Activated CD8-positive, alpha-beta memory T cell treated with anti-CD3 and anti-CD28 coated beads for 1 hour (primary cell): ENCODE measurements at places on chromosomes 2 and 18.
A peak's percentile ranks its signal among the peaks of the same experiment; 100 is the strongest.

- DNase-seq, result no peak
These were observed 203.0 kb upstream of the EPHA4 start for GRCh38 chr2:221775096-221775495.

GRCh38 chr18:59900222-59901128 lies 679 bp downstream of the PMAIP1 start:
- DNase-seq, result peak; percentile 32

DNA sequence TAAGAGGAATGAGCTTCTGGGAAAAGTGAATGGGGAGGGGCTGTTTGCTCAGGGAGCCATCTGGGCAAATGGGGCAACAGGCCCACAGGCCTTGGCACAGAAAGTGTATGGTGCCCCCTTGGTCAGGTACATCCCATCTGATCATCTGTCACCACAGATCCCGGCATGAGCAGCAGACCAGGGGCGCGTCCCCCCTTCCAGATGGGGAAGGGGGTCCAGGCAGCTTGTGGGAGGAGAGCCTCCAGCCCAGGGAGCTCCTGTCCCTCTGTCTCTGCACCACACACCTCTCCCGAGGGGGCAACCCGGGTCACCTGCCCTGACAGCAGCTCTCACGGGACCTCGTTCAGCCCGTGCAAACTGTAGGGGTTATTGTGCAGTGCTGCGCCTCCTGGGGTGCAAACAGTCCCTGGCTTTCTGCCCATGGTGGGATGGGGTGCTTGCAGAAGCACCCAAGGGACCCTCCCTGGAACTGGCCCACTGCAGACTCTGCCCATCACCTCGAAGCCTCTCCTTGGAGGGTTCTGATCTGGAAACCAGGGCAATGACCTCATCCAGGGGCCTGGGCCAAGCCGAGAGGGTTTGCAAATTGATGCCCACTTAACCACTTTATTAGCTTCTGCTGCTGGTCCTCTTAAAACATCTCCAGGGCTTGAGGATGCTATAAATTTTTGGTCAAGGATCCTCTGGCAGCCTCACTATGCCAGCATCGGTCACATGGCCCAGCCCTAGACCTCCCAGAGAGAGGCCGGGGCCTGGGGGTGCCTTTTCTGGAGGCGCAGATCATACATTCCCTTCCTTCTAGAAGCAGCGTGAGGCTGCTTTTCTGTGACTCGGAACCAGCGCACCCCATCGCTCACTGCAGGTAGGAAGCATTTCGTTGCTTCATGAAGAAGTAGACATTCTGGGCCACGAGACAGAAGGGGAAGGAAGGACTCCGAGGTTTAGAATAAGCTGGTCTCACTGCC lies 7.6 kb upstream of the BOK start:
- no peak for DNase-seq

DNA sequence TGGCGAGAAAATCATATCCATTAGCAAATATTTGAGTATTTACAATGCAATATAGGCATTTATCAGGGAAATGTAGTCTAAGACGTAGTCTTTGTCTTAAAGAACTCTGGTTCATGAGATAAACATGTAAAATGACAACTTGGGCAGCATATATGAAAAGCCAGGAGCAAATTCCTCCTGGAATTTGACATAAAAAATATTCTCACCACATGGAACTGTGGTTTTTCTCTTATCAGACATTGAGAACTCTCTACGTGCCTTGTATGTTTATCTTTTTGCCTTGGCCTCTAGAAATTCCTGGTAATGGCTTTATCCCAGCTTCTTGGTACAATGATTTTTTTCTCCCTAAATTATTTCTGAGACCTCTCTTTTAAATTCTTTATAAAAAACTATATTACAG lies 2.8 kb downstream of the MAPK4 start:
- no peak for DNase-seq

DNA sequence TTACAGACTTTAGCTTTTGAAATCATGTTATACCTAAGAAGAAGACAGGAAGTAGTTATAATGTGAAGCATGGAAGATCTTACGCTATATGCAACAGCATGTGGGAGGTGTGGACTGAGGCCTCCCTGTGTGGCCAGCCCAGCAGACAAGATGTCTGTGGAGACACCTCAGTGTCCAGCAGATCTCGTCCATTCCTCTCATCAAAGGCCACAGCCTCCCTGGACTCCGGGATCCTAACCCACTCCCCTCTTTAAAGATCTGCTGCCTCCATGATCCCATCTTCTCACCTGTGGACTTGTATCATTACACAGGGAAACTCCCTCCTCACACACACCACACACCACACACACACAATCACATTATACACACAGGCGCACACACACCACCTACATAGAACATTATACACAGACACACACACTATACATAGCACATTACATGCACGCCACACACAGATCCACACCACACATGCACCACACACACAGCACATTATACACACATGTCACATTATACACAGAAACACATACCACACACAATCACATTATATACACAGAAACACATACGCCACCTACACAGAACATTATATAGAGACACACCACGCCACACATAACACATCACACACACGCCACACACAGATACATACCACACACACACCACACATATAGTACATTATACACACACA lies 89.5 kb downstream of the PXDN start:
- DNase-seq, result no peak

DNA sequence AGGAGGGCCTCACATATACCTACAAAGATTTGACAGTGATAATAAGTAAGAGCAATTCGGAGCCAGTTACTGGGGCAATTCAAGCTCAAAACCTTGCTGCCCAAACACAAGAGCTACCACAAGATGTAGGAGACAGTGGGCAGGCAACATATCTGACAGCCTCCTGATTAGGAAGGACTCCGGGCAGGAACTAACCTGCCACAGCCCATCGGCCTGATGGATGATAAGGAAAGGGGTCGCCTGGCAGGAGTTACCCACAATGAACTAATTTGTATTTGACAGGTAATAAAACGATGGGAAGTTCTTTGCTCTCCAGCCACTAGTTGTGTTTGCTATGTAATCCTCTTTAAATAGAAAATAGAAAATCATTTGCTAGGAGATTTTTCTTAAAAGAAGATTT lies 100.2 kb downstream of the ARHGAP15 start:
- no peak for DNase-seq

- DNase-seq, result no peak
These were observed 2.6 kb downstream of the GRHL1 start for GRCh38 chr2:9954136-9954535.

GRCh38 chr2:179410552-179411356 lies 146.1 kb upstream of the SESTD1 start:
- no peak for DNase-seq

- no peak for DNase-seq
These were observed 78.3 kb upstream of the FZD5 start for GRCh38 chr2:207847807-207848544.

DNA sequence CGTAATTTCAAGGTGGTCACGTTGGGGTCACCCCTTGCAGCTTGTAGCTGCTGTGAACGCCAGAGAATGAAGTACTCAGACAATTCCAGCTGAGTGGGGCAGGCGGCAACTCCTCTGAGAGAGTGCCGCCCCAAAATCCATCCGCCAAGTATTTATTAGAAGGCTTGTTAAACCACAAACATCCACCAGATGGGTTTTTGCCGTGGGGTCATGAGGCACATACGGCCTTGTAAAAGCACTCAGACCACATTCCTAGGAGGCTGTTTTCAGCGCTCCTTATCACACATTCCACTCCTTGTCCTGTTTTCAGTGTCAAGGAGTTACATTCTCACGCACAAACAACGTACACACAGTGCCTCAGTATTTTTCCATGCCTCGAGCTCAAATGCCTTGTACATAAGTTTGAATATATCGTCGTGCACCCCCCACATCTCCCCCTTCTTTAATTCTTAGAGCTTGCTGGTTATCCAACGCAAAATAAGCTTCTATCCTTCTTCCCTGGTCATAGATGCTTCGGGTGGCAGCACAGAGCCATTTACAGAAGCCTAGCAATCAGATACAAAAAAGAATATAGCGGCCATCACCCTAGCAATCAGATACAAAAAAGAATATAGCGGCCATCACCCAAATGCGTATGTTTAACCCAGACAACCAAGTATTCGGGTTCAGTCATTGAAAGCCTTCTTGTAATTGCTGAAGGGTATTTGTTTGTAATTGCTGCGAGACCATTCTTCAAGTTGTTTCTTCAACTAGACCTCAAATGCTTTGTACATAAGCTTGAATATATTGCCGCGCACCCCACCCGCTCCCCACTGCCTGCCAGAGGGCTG lies 7.3 kb downstream of the ALPP start:
- no peak for DNase-seq

- DNase-seq, result no peak
These were observed 242.5 kb downstream of the DCC start for GRCh38 chr18:52582516-52582915.

DNA sequence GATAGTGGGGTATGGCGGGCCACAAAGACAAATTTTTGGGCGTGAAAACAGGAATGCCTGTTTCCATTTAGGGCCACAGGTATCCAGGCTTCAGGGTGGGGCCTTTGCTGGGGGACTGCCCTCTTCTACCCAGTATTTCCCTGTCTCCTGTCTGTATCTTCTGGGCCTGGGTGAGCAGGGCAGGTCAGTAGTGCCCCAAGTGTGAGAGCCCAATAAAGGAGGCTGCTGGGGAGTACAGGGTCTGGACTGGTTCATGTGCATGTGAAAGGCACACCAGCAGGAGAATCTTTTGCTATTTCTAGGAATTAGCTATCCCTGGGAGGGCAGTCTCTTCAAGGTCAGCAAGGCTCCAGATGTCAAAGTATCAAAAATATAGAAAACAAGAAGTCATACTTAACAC lies 71.5 kb downstream of the MEX3C start:
- DNase-seq, result no peak

DNA sequence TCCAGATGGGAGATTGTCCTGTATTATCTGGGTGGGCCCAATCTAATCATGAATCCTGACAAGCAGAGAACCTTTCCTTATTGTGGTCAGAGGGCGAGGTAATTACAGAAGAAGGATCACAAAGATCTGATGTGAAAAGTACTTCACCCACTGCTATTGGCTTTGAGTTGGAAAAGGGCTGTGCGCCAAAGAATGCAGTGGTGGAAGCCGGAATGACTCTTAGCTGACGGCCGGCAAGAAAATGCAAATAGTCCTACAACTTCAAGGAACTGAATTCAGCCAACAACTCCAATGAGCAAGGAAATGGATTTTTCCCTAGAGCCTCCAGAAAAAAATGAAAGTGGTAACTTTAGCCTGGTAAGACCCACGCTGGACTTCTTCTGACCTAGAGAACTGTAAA lies 67.3 kb downstream of the CTNNA2 start:
- DNase-seq, result no peak

GRCh38 chr18:23058746-23059415 lies 76.4 kb upstream of the CABLES1 start:
- no peak for DNase-seq

- DNase-seq, result no peak
These were observed 173.0 kb downstream of the SMAD7 start for GRCh38 chr18:48777744-48778116.

GRCh38 chr2:201797175-201797840 lies 9.0 kb upstream of the CDK15 start:
- no peak for DNase-seq

GRCh38 chr2:227006189-227006897 lies 157.7 kb downstream of the COL4A4 start:
- no peak for DNase-seq
